Heart right ventricle (tissue), 16 donors: ENCODE measurements at places on chromosomes 12 and 14. TPM values are rescaled to one million over a fixed set of nuclear protein-coding genes. Genes with fewer than 3 reads are reported as not detected.

Gene ZBTB1
- 19.7 TPM for total RNA-seq

Gene GALNT4
- total RNA-seq: 1.7 TPM

- H3K4me3 ChIP-seq: no peak overlapping the region
- peaks cover 10% of the 10 kb centered on the region for H3K4me1 ChIP-seq
- H3K27ac ChIP-seq: no peak overlapping the region
- H3K27me3 ChIP-seq: no peaks in the 10 kb centered on the region
- no peak for DNase-seq
Measured at GRCh38 chr12:64737539-64737938, 21.7 kb downstream of the GNS start.

Gene KRT74
- not detected for total RNA-seq

Gene IFNG-AS1
- 1.7 TPM for total RNA-seq

- no peak overlapping the region for H3K4me3 ChIP-seq
- no peak for DNase-seq
- H3K27me3 ChIP-seq: no peaks in the 10 kb centered on the region
Measured at GRCh38 chr14:21804981-21805380, 131.4 kb upstream of the OR4E1 start.

DNA sequence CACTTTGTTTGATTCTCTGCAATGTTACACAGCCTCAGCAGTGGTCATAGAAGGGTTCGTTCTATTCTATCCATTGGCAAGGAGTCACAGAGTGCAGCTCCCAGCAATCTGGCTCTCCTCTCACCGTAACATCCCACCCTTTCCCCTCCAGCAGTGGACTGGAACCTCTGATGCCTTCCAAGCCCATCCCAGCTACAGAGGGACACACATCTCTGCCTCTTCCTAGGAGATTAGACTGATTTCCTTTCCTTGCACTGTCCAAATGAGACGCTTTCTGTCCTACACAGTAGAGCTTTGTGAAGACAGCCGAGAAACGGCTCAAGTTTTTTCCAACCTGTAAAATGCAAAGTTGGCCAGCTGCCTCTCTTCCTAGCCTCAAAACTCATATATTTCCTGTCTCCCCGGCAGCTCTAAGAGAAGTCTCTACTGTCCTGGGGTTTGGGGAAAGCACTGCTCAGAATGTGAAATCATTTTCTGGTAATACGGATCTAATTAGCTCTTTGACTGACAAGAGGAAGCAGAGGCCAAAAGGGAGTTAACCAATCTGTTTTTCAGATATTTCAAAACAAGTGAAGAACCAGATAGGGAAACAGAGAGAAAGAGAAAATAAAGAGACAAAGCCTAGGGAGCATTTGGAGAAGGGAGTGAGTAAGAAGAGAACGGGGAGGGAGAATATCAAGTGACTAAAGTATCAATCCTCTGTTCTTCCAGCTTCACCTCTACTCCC is 516 bp downstream of the NINJ2 start:
- no peak for DNase-seq
- H3K4me3 ChIP-seq: peak overlapping the region; percentile 33
- peaks cover 25% of the 10 kb centered on the region for H3K4me1 ChIP-seq
- H3K27ac ChIP-seq: peak overlapping the region; percentile 68

DNA sequence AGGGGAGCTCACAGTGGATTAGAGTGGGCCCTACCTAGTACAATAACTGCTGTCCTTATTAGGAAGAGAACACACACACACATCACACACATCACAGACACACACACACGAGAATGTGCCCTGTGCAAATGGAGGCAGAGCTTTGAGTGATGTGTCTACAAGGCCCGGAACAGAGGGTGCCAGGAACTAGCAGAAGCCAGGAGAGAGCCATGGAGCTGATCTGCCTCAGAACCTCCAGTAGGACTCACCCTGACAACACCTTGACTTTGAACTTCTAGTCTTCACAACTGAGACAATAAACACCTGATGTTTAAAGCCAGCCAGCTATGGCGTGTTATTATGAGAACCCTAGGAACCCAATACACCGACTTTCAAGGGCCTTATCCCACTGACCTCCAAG is 29.7 kb upstream of the FKBP4 start:
- no peaks in the 10 kb centered on the region for H3K36me3 ChIP-seq
- H3K4me3 ChIP-seq: no peak overlapping the region
- H3K4me1 ChIP-seq: no peaks in the 10 kb centered on the region

DNA sequence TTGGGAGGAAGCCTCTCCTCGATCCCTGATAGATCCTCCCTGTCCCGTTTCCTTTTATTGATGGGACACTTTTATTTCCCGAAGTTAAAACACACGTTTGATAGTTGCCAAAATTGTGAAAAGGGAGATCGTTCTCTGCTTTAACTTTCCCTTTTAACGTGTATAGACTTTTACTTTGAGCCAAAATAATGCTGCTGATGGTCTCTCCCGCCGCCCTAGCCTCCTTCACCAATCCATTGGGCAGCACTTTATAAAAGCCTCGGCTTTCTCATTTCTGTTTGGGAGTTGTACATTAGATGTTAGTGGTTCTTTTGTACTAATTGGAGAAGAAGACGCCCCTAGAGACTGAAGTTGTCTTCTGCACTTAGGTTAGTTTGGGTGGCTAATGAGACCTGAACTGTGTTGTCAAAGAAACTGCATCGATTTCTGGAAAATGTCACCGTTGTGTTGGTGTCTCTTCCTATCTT is 1.4 kb downstream of the TMTC2 start:
- H3K4me1 ChIP-seq: peaks cover 9% of the 10 kb centered on the region
- no peaks in the 10 kb centered on the region for H3K36me3 ChIP-seq
- H3K4me3 ChIP-seq: peak overlapping the region; percentile 57
- H3K27me3 ChIP-seq: no peaks in the 10 kb centered on the region
- peak overlapping the region; percentile 96 for H3K27ac ChIP-seq

Gene TMEM120B
- 8.1 TPM for total RNA-seq

- peak; percentile 27 for DNase-seq
- peaks cover 5% of the 10 kb centered on the region for H3K4me1 ChIP-seq
- no peaks in the 10 kb centered on the region for H3K36me3 ChIP-seq
- H3K27ac ChIP-seq: no peak overlapping the region
- peak overlapping the region; percentile 13 for H3K4me3 ChIP-seq
Measured at GRCh38 chr14:74401504-74402241, 24.3 kb downstream of the SYNDIG1L start.

DNA sequence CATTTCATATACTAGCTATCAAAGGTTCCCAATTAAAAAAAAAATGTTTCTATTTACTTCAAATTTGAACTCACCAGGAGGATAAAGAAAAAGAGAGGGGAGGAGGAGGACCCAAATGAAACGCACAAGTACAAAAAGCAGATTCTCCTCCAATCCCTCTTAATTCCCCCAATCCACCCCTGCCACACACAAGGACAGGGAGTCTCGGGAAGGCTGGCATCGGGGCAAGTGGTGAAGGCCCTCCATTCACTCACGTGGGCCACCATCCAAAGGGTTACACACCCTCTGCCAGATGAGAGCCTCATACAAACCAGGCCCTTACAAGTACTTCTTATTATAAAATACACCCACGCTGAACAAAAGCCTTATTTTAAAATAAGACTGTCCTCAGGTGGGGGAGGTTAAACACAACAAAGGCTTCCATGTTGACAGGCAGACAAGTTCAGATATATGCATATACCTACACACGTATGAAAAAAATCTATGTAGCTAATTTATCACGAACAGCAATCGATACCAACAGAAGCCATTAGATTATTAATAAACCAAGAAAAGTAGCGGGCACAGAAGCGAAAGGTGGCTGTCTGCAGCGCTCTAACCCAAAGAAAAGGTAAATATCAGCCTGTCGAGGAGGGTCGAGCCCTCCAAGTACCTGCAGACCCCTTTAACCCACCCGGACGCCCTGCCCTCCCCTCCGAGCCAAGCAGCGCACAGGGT is 1.5 kb downstream of the ATP2B1 start:
- peak overlapping the region; percentile 52 for H3K4me3 ChIP-seq
- H3K27ac ChIP-seq: peak overlapping the region; percentile 95
- H3K4me1 ChIP-seq: no peaks in the 10 kb centered on the region
- peak; percentile 19 for DNase-seq
- H3K36me3 ChIP-seq: no peaks in the 10 kb centered on the region

Gene CD163L1
- total RNA-seq: 1.5 TPM

GRCh38 chr14:93891756-93892504 is 35.2 kb upstream of the FAM181A start:
- H3K4me3 ChIP-seq: no peak overlapping the region
- peaks cover 5% of the 10 kb centered on the region for H3K4me1 ChIP-seq
- H3K27ac ChIP-seq: no peak overlapping the region
- no peak for DNase-seq
- H3K27me3 ChIP-seq: peaks cover 8% of the 10 kb centered on the region
- H3K36me3 ChIP-seq: no peaks in the 10 kb centered on the region

GRCh38 chr12:104427547-104427938 is 29.2 kb upstream of the CHST11 start:
- DNase-seq: no peak
- no peaks in the 10 kb centered on the region for H3K27me3 ChIP-seq
- no peaks in the 10 kb centered on the region for H3K36me3 ChIP-seq
- H3K4me1 ChIP-seq: no peaks in the 10 kb centered on the region
- H3K27ac ChIP-seq: no peak overlapping the region

DNA sequence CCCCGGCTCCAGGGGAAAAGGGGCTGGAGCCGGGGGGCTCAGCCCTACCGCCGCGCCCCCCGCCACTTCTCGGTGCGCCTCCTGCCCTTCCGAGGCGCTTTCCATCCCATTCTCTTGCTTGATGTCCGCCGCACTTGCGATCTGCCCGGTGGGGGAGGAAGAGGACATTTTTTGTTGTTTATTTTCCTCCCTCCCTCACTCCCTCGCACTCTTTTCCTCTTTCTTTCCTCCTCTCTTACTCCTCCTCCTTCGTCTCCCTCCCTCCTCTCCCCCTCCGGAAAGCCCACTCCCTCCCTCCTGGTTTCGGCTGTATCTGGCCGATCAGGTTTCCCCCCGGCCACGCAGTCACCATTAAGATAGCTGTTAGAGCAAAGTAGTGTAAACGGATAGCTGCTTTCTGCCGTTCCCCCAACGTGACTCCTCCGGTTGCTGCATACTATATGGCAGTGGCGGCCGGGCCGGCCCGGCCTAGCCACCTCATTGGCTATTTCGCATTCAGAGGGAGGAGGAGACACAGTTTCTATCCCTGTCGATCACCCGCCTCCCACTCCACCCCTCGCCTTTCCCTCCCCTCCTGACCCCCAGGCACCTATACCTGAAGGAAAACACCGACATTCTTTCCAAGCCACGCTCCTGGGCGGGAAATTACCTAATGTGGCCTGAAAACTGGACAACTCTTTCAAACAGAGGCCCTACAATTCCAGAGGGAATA is at the start of gene SIX4:
TSS of gene SIX4 (minus strand) at position 445 of the 712 bp plus-strand sequence. CDS start at position 168, 277 bp downstream.
- H3K27ac ChIP-seq: no peak within 1 kb of the TSS
- peaks cover 69% of the 10 kb centered on the region for H3K27me3 ChIP-seq
- no peaks in the 10 kb centered on the region for H3K36me3 ChIP-seq
- peaks cover 19% of the 10 kb centered on the region for H3K4me1 ChIP-seq
- peak; percentile 41 for DNase-seq

DNA sequence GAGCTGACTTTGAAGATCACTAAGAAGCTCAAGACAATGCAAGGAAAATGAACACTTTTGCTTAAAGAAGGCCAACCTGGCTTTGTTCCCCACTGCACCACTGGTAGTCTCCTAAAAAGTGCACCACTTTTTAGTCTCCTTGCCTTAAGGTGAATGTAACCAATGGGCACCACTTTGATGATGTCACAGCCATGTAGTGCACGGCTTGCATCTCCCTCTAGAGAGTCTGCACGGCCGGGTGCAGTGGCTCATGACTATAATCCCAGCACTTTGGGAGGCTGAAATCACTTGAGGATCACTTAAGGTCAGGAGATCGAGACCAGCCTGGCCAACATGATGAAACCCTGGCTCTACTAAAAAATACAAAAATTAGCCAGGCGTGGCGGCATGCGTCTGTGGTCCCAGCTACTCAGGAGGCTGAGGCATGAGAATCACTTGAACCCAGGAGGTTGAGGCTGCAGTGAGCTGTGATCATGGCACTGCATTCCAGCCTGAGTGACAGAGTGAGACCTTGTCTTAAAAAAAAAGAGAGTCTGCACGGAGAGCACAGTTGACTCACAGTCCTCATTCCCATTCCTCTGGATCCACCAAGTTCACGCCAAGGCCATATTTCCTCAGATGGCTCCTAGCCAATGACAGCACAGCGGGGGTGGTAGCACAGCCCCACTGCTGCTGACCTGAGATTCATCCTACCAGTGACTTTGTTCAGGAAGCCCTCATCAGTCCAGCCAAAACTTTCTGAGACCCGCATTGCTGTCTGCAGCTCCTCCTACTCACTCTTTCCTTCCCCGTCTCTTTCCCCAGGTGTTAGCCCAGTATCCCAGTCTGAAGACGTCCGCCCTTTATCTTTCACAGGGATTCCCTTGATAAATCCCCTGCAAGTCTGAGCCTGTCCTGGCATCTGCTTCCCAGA is 16.5 kb upstream of the IFT81 start:
- peak overlapping the region; percentile 86 for H3K27ac ChIP-seq
- DNase-seq: peak; percentile 19
- peaks cover 38% of the 10 kb centered on the region for H3K4me1 ChIP-seq
- no peaks in the 10 kb centered on the region for H3K36me3 ChIP-seq
- H3K4me3 ChIP-seq: no peak overlapping the region
- no peaks in the 10 kb centered on the region for H3K27me3 ChIP-seq

DNA sequence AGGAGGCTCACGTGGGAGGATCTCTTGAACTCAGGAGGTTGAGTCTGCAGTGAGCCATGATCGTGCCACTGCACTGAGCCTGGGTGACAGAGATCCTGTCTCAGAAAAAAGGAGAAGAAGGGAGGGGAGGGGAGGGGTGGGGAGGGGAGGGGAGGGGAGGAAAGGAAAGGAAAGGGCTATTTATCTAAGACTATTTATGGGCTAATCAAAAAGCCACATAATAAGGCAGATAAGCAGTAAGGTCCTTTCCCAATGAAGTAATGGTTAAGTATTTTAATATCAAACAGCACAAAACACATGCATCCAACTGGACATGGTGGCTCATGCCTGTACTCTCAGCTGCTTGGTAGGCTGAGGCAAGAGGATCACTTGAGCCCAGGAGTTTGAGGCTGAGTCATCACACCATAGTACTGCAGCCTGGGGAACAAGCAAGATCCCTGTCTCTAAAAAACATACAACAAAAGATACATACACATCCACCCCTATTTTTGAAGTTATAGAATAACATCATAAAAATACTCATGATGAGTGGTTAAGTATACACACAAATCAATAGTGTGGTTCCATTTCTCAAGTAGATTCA is 9.7 kb downstream of the PAWR start:
- H3K4me3 ChIP-seq: no peak overlapping the region
- H3K36me3 ChIP-seq: no peaks in the 10 kb centered on the region
- H3K4me1 ChIP-seq: no peaks in the 10 kb centered on the region

DNA sequence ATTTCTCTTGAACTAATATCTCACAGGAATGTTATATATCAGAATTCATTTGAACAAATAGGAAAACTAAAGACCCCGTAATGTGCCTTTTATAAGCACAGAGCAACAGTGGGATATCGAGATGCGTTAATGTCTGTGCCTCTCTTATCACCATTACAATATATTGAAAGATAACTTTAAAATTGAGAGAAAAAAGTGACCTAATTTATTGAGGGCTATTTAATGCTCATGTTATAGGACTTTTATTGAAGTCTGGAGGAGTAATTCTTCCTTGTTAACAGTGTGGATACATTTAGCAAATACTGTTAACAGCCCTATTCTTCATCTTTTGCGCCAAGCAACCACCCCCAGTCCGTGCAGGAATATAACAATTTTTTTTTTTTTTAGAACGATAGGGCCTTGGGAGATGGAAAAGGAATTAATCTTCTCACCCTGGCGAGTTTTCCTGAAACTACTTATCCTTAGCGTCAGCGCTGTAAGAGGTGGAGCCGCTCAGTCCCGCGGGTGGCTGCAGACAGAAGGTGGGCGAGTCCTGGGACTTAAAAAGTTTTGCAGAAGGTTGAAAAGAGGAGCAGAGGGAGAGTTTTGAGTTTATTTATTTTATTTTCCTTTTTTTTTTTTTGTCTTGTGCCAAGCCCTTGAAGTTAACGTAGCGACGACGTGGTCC is 11.0 kb downstream of the FOXG1 start:
- no peaks in the 10 kb centered on the region for H3K36me3 ChIP-seq
- peaks cover 100% of the 10 kb centered on the region for H3K27me3 ChIP-seq
- no peaks in the 10 kb centered on the region for H3K4me1 ChIP-seq
- H3K27ac ChIP-seq: no peak overlapping the region
- DNase-seq: no peak

Gene HCAR1
- total RNA-seq: not detected
